ENCODE measurements at places on chromosomes 3 and 15.

DNA sequence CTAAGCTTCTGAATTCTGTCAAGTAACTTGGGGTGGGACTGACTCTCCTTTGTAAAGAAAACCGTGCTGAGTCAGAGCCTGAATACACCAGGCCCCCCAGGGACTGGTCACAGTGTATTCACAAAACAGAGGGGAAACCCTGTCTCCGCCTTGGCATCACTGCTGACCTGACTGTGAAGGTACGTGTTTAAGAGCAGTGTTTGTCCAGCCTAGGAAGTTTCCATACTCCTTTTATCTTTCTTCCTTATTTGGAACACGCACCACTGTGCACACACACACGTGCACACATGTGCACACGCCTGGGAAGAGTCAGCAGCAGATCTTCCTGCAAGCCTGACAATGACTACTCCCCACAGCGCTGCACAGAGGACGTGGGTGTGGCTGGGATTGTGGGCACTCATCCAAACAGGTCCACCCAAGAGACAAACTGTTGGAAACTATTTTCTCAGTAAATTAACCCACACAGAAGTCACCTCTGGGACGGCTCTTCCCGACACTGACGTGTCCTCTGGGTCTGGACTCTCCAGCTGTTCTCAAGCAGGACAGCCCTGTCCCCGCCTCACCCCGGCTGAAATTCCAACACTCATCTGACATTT lies 87.7 kb downstream of the ATP10A start:
- DNase-seq: peak; percentile 73

DNA sequence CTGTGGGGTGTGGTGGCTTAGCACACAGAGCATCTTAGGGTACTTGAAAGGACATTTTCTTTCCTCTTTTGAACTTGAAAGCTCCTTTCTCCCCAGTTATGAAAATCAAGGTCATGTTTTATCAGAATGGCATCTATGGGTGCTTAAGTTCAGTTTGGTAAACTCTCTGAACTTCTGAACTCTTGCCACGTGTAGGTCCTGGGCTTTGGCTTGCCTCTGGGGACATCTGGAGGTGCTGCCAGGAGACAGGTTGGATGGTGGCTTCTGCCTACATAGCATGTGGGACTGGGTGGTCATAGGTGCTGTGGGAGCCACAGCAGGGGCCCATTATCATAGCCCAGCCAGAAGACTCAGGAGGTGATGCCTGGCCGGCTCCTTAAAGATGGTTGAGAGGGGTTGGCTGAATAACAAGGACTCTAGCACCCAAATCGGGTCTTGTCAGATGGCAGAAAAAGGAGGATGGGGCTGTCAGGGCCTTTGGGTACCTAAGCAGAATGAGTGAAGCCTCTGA lies 15.6 kb downstream of the GHRL start:
- no peak for DNase-seq

DNA sequence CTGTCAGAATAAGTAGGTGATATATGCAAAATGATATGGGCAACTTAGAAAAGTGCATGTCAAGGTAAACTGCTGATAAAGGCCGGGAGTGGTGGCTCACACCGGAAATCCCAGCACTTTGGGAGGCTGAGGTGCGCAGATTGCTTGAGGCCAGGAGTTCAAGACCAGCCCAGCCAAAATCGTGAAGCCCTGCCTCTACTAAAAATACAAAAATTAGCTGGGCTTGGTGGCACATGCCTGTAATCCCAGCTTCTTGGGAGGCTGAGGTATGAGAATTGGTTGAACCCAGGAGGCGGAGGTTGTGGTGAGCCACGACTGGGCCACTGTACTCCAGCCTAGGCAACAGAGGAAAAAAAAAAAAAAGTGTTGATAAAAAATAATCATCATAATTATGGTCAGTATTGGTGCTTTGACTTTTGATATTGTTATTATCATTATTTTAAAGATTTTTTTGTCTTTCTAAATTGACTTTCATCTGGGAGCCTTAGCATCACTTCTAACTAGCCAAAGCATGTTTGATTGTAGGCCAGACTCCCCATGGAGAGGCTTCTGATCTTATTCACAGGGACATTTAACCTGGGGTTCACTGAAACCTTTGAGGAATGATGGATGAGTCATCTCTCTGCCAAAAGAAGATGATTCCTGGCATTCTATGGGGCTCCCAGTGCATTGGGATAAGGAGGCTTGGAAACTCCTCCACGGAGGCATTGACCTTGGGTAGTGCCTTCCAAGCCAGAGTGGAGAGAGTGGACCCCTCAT lies 5.6 kb downstream of the ZBTB38 start:
- peak; percentile 65 for DNase-seq

- DNase-seq: no peak
Measured at GRCh38 chr15:85563328-85563727, 182.9 kb downstream of the AKAP13 start.

DNA sequence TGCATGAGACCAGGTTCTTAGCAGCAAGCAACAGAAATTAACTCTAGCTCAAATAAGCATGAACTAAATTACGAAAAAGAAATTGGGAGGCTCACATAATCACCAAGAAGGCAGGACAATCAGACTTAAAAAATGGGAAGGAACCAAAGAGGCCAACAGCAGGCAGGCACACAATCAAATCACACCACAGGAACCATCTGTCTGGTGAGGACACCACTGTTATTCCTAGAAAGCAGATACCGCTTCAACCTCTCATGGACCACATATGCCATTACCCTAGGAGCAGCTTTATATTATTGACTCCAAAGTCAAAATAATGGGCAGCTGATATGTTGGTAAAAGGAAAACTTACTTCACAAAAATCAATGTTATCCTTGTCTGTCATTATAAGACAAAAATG lies 51.6 kb downstream of the SUCLG2 start:
- no peak for DNase-seq

DNA sequence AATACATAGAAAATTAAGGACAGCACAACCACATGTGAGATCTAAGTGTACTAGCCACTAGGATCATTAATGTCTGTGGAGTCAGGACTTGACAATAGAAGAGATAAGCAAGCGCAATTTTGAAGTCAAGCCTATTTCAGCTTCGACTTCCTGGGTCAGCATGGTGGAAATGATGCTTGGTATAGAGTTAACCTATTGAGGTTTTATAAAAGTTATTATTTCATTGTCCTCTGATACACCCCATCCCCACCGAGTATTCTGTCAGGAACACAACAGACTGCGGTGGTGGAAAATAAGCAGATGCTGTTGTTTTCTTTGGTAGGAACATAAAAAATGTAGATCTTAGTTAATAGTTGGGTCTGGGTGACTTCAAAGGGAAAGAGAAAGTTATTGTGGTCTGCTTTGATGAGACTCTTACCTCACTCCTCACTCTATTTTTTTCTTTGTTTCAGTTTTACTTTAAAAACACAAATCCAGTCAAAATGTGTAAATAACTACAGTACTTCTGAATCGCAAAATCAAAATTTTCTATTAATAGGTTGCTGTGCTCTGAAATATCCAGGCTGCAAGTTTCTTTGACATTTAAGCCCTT lies 82.1 kb downstream of the IL5RA start:
- no peak for DNase-seq

GRCh38 chr3:10949197-10949596 lies 43.4 kb upstream of the SLC6A1 start:
- DNase-seq: no peak

DNA sequence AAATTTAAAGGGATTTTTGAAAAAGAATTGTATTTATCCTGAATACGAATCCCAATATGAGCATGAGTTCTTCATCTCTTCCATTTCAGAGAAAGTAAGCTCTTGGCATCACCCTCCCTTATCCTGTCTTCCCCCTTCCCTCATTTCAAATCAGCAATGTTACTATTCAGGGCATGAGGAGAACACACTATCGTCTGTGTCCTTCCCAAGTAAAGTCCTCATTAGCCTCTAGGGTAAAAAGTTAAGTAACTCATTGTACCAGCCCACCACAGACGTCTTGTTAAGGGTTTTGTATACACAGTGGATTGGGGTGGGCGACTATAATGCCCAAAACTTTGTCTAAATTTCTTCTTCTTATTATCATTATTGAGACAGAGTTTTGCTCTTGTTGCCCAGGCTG lies 14.8 kb downstream of the ARL6IP5 start:
- DNase-seq: no peak

DNA sequence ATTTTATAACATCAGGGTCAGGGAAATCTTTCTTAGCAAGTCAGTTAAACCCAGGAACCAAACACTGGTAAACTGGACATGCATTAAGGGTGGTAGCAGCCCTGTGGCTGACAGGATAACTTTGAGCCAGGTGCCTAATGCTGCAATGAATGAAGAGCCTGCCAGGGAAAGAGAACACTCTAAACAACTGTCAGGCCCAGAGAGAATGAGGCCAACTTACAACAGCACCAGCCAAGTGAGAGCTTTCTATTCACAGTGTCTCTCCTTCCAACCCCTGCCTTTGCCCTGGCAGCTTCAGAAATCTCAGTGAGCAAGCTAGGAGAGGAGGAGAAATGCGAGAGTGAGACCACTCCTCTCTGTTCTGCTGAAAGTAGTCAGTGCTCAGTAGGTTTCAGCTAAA lies 50.4 kb upstream of the ATP2C1 start:
- DNase-seq: no peak

DNA sequence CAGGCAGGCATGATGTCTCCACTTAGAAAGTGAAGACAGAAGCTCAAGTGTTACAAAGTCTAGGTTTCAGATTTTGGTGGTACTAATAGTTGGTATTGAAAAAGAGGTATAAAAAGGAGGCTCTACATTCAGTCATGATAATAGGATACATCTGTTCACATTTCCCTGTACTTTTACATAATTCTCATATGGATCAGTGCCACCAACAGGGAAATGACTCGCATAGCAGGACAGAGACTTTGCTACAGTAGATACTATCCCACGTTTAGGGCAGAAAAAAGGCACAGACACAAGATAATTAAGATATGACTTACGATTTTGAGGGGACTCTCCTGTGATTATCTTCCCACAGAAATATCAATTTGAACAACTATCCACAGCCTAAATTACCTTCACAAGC lies 1062.9 kb upstream of the EPHA6 start:
- DNase-seq: no peak

GRCh38 chr3:157531771-157532170 lies 28.6 kb upstream of the VEPH1 start:
- no peak for DNase-seq

Measured in SW480 (cell line).